ENCODE measurements at places on chromosomes 12 and 14. TPM values are rescaled to one million over a fixed set of nuclear protein-coding genes. Genes with fewer than 3 reads are reported as not detected.

GRCh38 chr14:24224618-24225071 is 7.5 kb downstream of the NEDD8 start:
- H3K27ac ChIP-seq: peak overlapping the region; percentile 12
- no peaks in the 10 kb centered on the region for H3K36me3 ChIP-seq

GRCh38 chr12:21546716-21547115 is 20.6 kb downstream of the SPX start:
- H3K27me3 ChIP-seq: no peaks in the 10 kb centered on the region
- H3K4me1 ChIP-seq: no peaks in the 10 kb centered on the region
- no peak for DNase-seq
- H3K27ac ChIP-seq: no peak overlapping the region
- H3K4me3 ChIP-seq: no peak overlapping the region
- no peaks in the 10 kb centered on the region for H3K36me3 ChIP-seq

GRCh38 chr14:30355431-30355913 is 203.5 kb upstream of the G2E3 start:
- H3K4me3 ChIP-seq: no peak overlapping the region
- peaks cover 11% of the 10 kb centered on the region for H3K36me3 ChIP-seq
- DNase-seq: no peak
- H3K4me1 ChIP-seq: peaks cover 9% of the 10 kb centered on the region

DNA sequence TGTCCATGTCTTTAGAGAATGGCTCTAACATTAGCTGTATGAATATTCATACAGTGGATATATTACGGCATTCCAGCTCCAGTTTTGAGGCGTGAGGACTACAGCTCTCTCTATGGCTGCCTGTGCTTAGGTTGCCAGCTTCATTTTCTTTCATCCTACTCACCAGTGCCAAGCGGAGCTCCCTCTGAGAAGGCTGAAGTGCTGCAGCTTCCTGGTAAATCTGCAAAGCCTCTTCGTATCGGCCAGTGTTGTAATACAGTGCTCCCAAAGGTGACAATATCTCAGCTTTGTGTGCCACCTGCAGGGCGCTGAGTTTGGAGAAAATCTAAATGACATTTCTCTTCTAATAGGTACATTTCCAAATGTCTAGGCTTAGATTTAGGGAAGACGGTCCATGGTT is 19.8 kb upstream of the OVCH1 start:
- no peaks in the 10 kb centered on the region for H3K4me1 ChIP-seq
- no peak for DNase-seq
- no peak overlapping the region for H3K4me3 ChIP-seq
- no peaks in the 10 kb centered on the region for H3K27me3 ChIP-seq
- peaks cover 6% of the 10 kb centered on the region for H3K36me3 ChIP-seq
- no peak overlapping the region for H3K27ac ChIP-seq

DNA sequence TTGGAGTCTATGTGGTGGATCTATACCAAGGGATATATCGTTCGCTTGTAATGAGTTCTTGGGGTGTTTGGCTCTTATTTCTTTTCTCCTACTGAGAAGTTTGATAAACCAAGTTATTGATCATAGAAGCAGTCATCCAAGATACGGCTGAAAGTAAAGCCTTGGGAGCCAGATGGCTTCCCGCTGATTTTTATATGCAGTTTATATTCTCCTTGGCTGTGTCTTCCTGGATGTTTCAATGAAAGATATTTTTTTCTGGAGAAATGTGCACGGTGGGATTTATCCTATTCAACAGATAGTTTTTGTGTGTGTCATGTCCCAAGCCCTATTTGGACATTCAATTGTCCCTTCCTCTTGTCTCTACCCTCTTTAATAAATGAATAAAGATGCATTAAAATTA is 289.0 kb downstream of the ERC1 start:
- no peak overlapping the region for H3K4me3 ChIP-seq
- no peaks in the 10 kb centered on the region for H3K27me3 ChIP-seq
- no peaks in the 10 kb centered on the region for H3K36me3 ChIP-seq
- no peak for DNase-seq

- H3K27me3 ChIP-seq: no peaks in the 10 kb centered on the region
- no peak for DNase-seq
- H3K4me1 ChIP-seq: no peaks in the 10 kb centered on the region
- no peak overlapping the region for H3K27ac ChIP-seq
- H3K4me3 ChIP-seq: no peak overlapping the region
Measured at GRCh38 chr14:103684871-103685270, 30.4 kb downstream of the XRCC3 start.

DNA sequence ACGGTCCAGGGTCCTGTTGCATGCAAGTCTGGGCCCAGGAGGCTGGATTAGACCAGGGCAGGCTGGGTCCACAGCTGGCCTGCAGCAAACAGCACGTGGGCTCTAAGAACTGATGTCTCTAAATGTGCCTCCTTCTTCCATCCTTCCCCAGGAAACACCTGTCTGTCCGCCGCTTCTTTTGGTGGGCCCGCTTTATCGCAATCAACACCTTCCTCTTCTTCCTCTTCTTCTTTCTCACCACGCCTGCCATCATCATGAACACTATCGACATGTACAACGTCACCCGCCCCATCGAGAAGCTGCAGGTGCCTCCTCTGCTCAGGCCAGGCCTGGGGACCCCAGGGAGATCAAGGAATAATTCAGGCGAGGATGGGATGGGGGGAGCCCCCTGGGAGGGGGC is 28.3 kb downstream of the NGB start:
- no peaks in the 10 kb centered on the region for H3K27me3 ChIP-seq
- no peak for DNase-seq
- no peak overlapping the region for H3K27ac ChIP-seq
- no peaks in the 10 kb centered on the region for H3K36me3 ChIP-seq
- no peaks in the 10 kb centered on the region for H3K4me1 ChIP-seq

GRCh38 chr14:71208702-71209357 is 301.6 kb downstream of the PCNX1 start:
- no peak overlapping the region for H3K27ac ChIP-seq
- no peaks in the 10 kb centered on the region for H3K27me3 ChIP-seq
- peaks cover 17% of the 10 kb centered on the region for H3K4me1 ChIP-seq
- H3K36me3 ChIP-seq: peaks cover 13% of the 10 kb centered on the region

ISCA2 gene
- total RNA-seq: 50.1 TPM

KLRG1 gene
- 6.2 TPM for total RNA-seq

DGKA gene
- total RNA-seq: 19.8 TPM

NELL2 gene
- 45.8 TPM for total RNA-seq

NTF3 gene
- 1.5 TPM for total RNA-seq

DEGS2 gene
- total RNA-seq: 0.53 TPM

MAP3K9 gene
- 28.0 TPM for total RNA-seq

All from WTC11 (cell line).